Activated CD4-positive, alpha-beta T cell treated with anti-CD3 and anti-CD28 coated beads for 1 hour (primary cell): ENCODE measurements at places on chromosomes 4 and X.

DNA sequence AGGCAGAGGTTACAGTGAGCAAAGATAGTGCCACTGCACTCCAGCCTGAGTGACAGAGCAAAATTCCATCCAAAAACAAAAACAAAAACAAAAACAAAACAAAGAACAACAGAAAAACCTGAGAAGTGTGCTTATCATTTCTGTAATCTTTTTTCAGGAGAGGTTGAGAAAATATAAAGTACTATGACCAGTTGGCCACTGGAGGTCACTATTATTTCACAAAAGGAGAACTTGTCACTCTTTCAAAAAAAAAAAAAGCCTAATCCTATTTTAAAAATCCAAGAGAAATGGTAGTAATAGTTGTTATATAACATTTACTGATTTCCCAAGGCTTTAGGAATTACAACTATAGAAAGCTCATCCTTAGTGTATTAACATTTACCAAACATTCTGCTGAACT lies 24.9 kb upstream of the RNF150 start:
- no peak for DNase-seq

GRCh38 chr4:84219656-84220055 lies 279.4 kb downstream of the NKX6-1 start:
- DNase-seq = no peak

DNA sequence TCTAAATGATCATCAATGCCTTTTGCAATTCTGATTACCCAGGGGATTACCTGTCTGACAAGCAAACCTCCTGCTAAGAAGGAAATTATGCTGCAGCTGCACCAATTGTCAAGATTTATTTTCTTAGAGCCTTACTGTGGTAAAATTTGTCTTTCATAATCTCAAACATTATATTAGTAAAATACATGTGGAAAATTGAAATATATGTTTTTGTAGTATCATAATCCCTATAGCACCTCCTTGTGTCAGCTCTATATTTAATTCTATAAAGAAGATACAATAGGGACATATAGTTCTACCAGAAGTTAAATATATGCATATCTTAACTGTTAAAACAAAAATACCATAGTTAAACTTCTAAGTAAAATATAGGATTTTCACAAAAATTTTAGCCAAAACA lies 655.6 kb upstream of the PCDH10 start:
- DNase-seq = no peak

DNA sequence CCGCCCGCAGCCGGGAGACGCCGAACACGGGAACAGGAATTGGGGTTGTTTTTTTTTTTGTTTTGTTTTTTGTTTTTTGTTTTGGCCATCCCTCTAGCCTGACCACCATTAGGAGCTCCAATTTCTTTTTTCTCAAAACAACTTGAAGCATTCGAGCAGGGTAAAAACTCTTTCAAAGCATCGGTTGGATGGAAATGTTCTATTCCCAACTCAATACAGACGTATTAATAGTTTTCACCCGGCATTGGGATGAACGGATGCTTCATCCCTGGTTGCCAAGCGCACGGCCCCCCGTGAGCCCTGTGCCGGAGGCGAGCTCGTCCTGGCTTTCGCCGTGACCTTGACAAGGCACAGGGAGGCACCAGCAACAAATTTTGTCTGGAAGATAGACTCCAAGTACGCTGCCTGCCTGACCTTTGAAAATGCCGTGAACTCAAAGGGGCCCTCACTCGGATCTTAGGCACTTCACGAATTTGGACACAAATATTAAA lies 352 bp upstream of the MAP3K15 start:
- DNase-seq = no peak

DNA sequence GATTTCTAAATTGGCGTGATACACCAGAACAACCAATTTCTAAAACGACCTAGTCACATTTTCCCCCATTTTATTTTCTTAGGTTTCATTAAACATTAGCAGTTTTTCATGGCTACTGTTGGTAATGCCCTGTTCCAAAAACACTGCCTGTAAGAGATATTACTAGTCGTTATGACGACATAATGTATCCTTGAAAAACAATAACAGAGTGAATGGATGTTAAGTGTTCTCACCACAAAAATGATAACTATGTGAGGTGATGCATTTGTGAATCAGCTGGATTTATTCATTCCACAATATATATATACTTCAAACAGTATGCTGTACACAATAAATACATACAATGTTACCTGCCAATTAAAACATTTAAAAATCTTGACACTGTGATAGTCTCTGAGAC lies 1147.6 kb upstream of the PCDH10 start:
- no peak for DNase-seq

- DNase-seq = no peak
Measured at GRCh38 chr4:165953181-165953580, 80.1 kb downstream of the TLL1 start.

DNA sequence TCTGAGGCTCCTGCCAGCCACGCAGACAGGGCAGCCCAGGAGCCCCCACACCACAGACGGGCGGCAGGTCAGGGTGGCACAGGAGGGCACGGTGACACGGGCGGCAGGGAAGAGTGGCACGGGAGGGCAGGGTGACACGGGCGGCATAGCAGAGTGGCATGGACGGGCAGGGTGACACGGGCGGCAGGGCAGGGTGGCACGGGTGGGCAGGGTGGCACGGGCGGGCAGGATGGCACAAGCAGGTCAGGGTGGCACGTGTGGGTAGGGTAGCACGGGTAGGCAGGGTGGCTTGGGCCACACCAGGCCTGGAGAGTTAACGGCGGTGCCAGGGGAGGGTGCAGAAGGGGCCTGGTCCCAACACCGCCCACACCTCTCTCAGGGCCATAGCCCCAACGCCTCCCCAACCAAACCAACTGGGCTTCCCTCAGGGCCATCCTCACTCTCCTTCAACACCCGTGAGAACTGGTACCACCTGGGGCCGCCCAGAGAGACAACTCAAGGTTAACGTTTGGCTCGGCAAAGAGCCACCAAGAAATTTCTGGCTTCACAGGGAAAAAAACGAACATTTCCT lies 3.4 kb downstream of the CTBP1 start:
- no peak for DNase-seq

DNA sequence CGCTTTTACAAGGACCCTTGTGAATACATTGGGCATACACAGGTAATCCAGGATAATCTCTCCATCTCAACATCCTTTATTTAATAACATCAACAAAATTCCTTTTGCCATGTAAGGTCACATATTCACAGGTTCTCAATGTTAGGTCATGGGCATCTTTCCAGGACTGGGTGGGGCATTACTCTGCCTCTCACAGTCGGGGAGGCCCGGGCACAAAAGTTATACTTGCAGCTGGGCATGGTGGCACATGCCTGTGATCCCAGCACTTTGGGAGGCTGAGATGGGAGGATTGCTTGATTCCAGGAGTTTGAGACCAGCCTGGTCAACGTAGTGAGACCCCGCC lies 93.7 kb upstream of the AP1S2 start:
- no peak for DNase-seq

GRCh38 chr4:159543831-159544230 lies 441.0 kb downstream of the RAPGEF2 start:
- DNase-seq = no peak

GRCh38 chr4:28799696-28800095 lies 1920.5 kb upstream of the PCDH7 start:
- no peak for DNase-seq

DNA sequence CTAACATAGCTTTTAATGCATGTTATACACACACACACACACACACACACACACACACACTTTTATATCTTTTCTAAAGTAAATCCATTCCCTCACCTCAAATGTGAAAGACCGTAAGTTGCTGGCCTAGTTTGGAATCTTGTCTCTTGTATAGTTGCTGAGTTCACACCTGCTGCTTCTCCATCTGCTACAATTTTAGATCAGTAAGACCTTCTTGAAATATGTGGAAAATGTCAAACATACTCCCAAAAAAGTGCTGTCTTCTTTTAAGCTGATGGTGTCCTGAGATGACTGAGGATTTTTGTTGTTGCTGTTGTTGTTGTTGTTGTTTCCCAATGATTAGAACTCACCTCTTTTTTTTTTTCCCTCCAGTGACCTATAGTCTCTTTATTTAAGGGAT lies 121.3 kb downstream of the SNCA start:
- DNase-seq = no peak

DNA sequence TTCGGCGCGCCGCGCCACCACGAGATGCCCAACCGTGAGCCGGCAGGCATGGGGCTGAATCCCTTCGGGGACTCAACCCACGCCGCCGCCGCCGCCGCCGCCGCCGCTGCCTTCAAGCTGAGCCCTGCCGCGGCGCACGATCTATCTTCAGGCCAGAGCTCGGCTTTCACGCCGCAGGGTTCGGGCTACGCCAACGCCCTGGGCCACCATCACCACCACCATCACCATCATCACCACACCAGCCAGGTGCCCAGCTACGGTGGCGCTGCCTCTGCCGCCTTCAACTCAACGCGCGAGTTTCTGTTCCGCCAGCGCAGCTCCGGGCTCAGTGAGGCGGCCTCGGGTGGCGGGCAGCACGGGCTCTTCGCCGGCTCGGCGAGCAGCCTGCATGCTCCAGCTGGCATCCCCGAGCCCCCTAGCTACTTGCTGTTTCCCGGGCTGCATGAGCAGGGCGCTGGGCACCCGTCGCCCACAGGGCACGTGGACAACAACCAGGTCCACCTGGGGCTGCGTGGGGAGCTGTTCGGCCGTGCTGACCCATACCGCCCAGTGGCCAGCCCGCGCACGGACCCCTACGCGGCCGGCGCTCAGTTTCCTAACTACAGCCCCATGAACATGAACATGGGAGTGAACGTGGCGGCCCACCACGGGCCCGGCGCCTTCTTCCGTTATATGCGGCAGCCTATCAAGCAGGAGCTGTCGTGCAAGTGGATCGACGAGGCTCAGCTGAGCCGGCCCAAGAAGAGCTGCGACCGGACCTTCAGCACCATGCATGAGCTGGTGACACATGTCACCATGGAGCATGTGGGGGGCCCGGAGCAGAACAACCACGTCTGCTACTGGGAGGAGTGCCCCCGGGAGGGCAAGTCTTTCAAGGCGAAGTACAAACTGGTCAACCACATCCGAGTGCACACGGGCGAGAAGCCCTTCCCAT lies 1.1 kb downstream of the ZIC3 start:
- DNase-seq = no peak

DNA sequence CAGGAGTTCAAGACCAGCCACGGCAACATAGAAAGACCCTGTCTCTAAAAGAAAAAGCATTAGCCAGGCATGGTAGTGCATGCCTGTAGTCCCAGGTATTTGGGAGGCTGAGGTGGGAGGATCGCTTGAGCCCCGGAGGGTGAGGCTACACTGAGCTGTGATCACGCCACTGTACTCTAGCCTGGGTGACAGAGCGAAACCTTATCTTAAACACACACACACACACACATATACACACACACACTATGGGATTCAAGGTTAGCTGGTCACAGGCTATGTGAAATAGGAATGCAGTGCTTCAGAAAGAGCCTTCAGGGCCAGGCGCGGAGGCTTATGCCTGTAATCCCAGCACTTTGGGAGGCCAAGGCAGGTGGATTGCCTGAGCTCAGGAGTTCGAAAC lies 23.5 kb downstream of the NLGN3 start:
- no peak for DNase-seq

GRCh38 chrX:117641913-117642656 lies 474.5 kb downstream of the KLHL13 start:
- no peak for DNase-seq

DNA sequence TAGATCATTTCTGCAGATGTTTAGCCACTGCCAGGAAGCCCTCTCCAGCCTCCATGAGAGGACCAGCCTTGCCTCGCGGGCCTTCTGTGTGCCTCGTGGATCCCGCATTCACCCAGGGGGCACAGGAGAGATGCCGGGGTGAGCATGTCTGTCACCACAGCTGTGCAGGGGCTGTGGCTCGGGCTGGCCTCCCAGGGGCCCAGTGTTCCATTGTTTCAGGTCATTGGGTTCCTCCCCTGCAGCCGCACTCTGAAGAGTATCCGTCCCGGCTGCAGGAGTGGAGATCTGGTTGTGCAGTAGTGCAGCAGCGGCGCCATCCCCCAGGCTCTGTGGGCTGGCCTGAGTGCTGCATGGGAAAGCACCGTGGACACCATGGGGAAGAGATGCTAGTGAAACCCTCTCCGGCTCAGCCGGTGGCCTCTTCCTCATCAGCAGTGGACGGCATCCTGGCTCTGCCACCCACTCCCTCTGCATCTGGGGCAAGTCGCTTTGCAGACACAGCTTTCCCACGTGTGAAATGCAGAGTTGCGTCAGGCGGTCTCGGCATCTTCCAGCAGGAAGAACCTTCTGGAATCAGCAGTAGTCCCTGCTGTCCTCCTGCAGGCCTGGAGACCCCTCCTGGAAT lies 29.1 kb downstream of the TBC1D14 start:
- DNase-seq = no peak

DNA sequence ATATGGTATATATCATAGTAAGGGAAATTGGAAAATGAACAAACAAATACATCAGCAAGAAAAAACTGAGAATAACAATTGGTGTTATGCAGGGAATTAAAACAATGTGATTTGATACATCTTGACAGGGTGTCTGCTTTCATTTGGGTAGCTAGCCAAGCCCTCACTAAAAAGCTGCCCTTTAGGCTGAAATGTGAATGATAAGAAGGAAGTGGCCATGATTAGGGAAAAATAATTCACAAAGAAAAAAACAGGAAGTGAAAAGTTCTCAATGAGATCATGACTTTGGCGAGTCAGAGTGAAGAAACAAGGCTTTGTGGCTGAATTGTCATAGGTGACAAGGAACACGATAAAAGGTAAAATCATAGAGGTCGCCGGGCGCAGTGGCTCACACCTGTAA lies 675.8 kb upstream of the SLIT2 start:
- DNase-seq = no peak

- DNase-seq = no peak
Measured at GRCh38 chr4:52822583-52822971, 39.5 kb upstream of the RASL11B start.

DNA sequence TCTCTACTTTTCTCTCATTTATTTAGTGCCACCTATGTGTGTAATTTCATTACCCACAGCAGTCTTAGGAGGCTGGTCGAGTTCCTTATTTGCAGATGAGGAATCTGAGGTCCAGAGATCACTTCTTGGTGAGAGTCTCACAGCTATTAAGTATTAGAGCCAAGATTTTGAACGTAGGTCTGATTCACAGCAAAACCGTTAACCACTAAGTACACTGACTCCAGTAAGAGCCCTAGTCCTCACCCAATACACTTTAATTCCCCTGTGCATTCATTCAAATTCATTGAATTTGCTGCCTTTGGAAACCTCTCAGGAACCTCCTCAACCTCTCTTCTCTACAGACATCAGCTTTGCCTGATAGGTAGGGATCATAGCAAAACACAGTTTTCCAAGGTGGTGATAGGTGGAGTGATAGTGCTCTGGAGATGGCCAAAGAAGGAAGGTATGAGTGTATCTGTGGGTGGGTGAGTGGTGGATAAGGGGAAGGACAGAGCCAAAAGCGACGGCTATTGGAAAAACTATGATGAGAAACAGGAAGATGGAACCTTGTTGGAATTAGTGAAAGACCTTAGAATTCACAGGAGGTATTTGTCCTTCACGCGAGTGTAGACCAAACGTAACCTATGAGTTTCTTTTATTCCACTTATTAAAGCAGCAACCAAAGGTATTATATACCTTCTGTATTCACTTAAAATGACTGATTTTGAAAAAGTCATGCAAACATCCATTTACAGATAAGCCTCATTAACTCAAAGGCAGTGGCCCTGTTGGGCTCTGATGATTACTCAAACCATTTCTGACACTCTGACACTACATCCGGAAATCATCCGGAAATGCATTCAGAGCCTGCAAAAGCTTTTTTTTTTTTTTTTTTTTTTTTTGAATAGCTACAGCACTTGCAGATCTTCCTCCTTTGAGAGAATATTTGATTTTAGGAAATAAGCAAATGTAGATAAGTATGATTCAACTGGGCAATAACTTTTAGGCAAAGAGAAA lies 6.3 kb downstream of the FMR1 start:
- DNase-seq = no peak

GRCh38 chr4:137922721-137923120 lies 319.4 kb downstream of the SLC7A11 start:
- no peak for DNase-seq
